ENCODE measurements at places on chromosomes 12 and 14.

- no peak for DNase-seq
Observed at GRCh38 chr14:68228656-68229055, 409.1 kb downstream of the RAD51B start.

DNA sequence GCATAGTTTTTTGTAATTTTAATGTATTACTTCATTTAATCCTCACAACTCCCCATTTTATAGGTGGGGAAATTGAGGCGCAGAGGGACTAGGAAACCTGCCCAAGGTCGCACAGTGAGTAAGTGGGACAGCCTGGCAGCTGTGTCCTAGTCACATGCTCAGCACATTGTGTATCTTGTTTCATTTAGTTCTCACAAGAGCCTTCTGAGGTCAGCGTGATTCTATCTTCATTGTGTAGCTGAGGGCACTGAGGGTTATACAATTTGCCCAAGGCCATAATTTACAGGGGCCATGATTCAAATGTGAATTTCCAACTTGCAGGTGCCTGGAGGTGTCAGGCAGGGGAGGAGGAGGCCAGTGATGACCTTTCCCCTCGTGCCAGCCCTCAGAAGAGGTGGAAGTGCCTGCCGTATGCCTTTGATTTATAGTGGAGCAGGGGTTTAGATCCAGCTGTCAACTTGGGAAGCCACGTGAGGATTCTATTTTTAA lies 30.3 kb upstream of the SMOC1 start:
- no peak for DNase-seq

GRCh38 chr14:94113490-94113889 lies 3.0 kb downstream of the IFI27 start:
- no peak for DNase-seq

GRCh38 chr14:61362072-61362750 lies 40.8 kb downstream of the PRKCH start:
- DNase-seq: no peak

DNA sequence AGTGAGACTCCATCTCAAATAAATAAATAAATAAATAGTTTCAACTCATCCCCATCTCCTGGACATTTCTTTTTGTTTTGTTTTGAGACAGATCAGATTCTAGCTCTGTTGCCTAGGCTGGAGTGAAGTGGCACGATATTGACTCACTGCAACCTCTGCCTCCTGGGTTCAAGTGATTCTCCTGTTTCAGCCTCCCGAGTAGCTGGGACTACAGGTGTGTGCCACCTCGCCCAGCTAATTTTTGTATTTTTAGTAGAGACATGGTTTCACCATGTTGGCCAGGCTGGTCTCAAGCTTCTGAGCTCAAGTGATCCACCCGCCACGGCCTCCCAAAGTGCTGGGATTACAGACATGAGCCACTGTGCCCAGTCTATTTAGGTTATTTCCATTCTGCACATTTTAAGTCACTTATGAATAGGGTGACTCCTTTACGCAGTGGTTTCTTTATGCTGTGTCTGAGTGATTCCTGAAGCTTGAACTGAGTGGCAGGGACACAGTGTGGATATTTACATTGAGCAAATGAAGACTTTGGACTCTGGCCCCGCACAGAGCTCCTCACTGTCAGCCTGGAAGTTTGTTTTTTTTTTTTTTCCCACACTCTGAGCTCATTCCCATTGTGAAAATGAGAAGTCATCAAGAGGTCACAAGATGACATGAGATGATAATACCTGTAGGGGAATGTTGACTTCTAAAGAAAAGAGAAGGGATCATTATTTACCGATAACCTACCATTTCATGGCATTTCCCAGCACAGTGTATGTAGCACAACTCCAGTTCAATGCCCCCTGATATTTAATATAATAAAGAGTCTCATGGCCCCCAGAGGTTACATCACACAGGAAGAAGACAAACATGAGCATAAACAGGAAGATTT lies 72.6 kb downstream of the TBX3 start:
- DNase-seq: no peak

DNA sequence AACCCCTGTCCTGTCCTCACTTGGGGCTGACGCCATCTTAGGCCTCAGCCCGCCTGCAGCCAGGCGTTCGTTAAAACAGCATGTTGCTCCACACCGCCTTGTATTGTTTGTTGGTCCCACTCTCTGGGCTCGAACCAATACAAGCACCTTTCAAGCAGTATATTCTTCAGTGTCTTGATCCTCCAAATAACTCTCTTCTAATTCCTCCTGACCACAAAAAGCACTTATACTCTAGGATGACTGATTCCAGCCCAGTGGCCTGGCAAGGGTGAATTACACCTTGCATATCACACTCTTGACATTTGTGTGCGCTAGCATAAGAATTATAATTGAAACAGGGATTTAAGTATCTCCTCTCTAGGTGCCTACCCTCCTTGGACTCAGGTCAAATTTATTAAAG lies 7.1 kb downstream of the CCER1 start:
- no peak for DNase-seq

- DNase-seq: no peak
Observed at GRCh38 chr14:40248671-40249070, 816.4 kb upstream of the FBXO33 start.

DNA sequence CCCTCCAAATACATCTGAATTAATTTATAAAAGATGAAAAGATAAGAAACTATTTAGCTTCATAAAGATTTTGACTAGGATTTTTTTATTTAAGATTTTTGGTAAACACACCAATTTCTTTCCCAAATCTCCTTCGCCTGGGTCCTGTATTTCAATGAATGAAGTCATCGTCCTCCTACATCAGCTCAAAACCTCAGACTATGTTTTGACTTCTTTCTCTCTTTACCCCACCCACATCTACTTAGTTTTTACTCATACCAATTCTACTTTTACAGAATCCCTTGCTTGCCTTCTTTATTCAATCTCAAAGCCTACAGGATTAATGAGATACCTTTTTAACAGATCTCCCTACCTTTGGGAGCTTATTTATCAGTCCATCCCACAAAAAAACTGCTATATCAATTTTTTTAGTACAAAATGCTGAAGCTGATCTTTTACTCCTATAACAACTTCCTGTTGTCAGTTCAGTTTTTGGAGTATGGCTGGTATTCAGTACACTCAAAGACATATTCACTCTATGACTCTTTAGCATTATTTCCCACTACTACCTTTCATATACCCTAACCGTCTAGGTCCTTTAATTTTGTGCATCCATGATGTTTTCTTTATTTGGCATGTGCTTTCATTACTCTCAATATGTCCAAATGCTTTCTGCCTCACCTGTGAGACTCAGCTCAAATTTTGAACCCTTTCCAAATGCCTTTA lies 18.7 kb upstream of the CCDC91 start:
- no peak for DNase-seq

DNA sequence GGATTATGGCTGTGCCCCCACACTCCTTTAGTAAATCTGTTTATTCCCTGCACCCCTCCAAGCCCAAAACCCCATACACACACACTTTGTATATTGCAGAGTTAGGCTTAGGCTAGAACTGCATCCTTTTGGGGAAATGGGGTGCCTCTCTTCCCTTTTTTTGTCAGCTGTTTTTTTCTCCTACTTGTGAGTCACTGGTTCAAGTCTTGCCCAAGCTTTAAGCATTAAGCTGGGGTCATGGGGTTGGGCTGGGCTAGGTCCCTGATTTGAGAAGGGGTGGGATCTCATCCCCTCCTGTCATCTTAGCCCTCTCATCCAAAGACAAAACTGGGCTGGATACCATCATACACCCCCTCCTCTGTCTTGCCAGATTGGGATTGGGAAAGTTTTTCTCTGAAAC lies 1.6 kb downstream of the LRP1 start:
- DNase-seq: no peak

DNA sequence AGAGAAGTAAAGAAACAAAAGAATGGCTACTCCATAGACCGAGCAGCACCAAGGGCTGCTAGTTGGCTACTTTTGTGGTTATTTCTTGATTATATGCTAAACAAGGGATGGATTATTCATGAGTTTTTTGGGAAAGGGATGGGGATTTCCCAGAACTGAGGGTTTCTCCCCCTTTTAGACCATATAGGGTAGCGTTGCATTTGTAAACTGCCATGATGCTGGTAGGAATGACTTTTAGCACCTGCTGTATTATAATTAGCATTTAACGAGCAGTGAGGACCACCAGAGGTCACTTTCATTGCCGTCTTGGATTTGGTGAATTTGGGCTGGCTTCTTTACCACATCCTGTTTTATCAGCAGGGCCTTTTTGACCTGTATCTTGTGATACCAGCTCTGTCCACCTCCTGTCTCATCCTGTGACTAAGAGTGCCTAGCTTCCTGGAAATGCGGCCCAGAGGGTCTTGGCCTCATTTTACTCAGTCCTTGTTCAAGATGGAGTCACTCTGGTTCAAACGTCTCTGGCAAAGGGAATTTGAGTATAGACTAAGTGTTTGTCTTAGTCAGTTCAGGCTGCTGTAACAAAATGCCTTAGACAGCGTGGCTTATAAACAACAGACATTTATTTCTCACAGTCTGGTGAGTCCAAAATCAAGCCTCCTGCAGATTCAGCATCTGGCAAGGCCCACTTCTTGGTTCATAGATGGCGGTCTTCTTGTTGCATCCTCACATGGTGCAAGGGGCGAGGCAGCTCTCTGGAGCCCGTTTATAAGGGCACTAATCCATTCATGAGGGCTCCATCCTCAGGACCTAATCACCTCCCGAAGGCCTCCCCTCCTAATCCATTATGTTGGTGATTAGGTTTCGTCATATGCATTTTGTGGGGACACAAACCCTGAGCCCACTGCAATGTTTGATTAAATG lies 348.3 kb upstream of the SFSWAP start:
- no peak for DNase-seq

- no peak for DNase-seq
Observed at GRCh38 chr14:59389936-59390335, 75.2 kb downstream of the GPR135 start.

GRCh38 chr14:31986405-31986804 lies 90.7 kb upstream of the ARHGAP5 start:
- no peak for DNase-seq

- DNase-seq: no peak
Observed at GRCh38 chr14:94602722-94603121, 9.5 kb upstream of the SERPINA3 start.

DNA sequence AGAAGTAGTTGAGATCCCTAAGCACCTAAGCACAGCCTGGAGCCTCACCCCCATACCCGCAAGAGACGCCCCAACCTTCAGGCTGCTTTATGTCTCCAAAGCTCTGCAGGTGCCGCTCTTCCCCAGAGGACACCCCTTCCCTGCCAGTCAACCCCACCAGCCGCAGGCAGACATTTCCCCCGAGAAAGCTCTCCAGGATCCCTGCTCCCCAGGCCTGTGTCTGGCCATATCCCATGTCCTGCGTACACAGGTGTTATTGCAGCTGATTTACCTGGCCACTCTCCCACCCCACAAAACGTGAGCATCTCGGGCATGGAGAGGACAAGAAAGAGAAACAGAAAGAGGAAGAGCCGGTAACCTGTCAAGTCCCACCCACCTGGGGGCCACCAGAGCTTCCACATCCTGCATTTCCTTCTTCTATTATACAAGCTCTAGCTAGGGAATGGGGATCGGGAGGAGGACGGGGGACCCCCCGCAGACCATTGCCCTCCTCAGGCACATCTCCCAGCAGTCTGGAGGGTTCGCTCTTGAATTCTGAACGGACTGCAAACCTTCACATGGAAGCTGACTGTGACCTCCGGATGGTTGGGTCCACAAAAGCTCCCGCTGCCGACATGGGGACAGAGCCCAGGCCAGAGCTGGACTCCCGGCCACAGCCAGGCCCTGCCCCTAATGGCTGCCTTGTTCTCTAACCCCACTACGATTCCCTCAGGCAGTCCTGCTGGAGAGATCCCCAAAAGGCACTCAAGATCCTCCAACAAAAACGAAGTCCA lies 17.6 kb downstream of the CCDC88C start:
- DNase-seq: no peak

All from NCI-H2081 treated with DMSO at 0.1 percent for 48 hours (cell line).